Inflammatory macrophage (primary cell): ENCODE measurements at places on chromosomes 2 and 18.
A peak's percentile ranks its signal among the peaks of the same experiment; 100 is the strongest.

GRCh38 chr2:169513094-169513493 is 3.6 kb downstream of the KLHL41 start:
- DNase-seq, result no peak

DNA sequence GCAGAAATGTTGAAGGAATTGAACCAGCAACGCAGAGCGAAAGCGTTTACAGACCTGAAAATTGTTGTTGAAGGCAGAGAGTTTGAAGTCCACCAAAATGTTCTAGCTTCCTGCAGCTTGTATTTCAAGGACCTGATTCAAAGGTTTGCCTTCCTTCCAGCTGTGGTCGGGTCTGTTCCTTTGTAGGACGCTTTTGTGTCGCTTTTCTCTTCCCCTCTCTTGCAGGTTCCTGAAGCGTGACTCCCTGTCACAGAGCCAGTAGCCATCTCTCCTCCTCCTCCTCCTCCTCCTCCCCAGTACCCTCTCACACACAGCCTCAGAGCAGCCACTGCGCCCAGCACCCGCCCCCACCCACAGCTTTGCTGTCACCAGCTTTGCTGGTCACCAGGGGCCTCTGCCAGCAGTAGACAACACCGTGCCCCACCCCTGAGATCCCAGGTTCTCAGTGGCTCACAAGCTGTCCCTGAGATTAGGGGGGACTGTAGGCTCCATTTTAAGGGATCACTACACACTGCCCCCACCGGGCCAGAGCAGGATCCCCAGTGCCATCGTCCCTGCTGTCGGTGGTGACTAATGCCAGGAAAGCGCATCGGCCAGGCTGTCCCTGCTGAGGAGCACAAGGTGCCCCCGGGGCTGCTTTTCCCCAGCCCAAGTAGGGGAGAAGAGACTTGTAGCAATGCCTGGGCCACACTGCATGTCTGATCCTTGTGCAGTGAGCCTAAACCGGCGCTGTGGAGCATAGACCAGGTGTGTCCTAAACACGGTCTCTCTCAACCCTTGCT is 242.3 kb downstream of the ATAD2B start:
- peak; percentile 21 for DNase-seq

DNA sequence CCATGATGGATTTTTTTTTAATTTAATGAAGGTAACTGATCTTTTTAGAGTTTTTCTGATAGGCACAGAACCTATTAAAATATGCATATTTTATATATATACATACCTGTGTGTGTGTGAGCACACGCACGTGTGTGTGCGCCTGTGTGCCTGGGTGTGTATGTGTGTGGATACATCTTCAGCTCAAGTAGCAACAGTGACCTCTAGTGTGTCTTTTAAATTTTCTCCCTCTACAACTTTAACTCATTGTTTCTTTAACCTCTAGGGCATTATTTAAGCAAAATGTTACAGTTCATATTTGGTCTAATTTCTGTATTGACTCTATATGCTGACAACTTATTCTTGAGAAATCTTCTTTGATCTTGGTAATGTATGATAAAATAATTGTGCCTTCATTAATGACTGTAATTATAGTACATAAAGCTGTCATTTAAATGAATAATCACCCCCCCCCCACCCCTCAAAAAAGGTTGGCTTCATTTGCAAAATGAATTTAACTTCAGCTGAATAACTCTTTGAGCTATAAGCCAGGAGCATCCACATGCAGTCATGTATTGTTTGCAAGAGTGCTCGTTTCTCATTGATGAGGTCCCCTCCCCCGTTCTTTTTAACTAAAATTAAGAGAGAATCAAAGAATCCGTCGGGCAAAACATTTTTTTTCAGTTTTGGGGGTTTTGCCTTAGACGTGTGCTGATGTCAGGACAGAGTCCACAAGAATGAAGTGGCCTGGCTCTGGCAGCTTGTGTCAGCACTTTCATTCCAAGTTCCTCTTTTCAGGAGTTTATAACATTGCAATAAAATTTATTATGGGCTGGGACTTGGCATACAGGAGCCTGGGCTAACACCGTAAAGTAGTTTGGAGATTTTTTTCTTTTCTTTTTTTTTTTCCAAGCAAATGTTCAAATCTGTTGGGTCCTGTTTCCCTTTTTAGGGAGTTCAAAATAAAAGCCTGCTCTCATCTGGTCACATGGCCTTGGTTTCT is 80.0 kb downstream of the ETAA1 start:
- no peak for DNase-seq

DNA sequence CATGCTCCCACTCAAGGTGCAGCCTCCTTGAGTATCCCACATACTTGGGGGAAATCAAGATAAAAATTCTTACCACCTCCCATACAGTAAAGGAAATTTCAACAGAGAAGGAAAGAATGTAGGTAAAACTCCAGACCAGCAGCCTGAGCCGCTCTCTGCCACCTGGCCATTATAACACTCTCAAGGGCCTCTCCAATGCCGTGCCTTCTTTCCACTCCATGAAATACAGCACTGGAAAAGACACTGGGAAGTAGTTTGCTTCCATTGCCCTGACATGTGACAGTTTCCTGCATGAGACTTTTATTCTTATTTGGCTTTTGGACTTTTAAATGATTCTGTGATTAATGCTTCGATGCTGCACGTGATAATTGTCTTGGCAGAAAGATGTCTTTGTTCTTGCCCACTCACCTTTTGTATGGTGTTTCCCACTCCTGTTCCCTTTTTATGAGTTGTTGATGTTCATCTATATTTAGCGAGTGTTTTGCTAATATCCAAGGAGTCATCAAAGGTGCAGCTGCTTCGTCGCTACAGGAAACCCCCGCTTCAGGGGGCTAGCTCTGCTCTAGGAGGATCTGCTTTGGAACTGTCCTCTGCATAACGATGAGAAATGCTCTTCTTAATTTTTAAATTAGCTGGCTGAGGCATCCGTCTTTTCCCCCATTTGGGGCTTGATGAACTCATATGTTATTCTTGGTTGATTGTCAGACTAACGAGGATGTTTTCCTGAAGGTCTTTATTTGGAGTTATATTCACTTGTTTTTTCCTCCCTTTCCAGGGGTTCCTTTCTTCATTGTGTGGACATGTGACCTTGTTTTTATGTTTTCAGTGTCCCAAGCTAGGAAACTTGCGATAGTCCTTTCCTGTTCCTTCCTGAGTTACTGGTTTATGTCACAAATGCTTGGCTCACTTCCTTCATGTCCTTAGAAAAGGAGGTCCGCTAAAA is 179.4 kb downstream of the TXNL1 start:
- no peak for DNase-seq

DNA sequence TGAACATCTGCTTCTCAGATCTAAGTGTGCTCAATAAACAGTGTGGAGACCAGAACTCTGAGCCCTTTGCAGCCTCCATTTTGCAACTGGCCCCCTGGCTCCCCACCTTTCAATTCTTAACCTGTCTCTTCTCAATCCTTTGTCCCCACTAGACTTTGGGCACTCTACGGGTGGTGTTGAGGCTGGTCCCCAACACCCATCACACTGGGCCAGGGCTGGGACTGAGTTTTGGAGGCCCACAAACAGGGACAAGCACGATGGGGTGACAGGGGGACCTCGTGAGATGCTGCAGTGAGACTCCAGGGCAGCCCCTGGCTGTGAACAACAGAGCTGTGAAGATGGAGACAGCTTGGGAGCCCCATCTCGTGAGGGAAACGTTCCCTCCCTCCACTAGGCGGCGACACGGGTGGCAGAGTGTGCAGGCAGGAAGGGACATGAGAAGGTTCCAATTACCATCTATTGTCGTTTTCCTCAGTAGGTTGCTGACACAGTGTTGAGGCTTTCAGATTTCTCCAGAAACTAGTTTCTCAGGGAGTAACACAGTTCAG is 1.2 kb downstream of the ANKMY1 start:
- peak; percentile 28 for DNase-seq

GRCh38 chr2:161337247-161337646 is 29.0 kb downstream of the PSMD14 start:
- no peak for DNase-seq

DNA sequence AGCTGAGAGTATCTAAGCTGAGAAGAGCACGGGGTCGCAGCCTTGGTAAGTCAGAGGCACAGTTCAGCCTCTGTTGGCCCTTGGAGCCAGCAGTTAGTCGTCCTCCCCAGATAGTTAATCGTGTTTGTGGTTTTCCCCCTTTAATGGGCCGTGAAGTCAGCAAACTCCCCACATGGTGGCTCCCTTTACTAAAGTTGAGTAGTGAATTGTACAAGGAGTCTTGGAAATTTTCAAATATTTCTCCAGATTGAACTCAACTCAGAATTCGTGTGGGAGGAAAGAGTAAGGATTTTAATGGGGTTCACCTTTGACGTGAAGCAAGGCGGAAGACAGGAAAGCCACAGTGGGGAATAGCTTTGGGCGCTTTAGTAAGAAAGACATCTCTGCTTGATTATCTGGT is 2.4 kb upstream of the ADCYAP1 start:
- no peak for DNase-seq
